AG08396 (cell line): ENCODE measurements at places on chromosomes 7 and 10.

DNA sequence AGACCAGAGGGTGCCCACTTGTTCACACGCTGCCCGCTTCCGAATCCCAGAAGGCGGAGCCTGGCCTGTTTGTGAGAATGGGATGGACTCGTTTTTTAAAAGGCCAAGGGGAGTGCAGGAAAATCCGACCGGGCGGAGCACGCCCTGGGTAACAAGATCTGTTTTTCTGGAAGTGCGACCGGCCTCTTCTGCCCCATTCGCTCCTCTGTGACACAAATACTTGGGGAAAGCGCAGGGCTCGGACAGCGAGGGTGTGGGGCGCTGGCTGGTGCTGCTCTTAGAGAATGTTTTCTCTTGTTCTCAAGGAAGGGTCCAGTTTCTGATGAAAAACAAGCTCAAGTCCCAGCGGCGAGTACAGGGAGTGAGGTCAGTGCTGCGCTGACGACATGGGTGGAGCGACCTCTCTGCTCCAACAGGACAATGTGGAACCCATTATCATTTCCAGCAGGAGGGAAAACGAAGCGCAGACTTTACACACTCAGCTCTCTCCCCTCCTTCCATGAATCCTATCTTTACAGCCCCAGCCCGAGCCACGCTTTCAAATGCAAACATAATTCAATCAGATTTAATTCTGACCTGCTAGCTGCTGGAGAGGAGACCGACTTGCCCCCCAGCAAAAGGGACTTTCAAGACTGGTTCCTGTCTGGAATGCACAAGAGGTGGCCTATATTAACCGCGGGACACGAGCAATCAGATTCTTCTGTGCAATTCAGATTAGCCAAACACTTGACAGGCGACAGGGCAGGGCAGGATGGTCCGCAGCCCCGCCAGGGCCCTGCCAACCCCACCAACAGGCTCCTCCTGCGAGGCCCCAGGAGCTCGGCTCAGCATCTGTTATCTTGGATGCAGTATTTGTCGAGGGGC, 1.1 kb downstream of the RADIL start:
- peak; percentile 83 for DNase-seq

- no peak for DNase-seq
These were observed 107.0 kb upstream of the ZMIZ1 start for GRCh38 chr10:78961760-78962159.

- peak; percentile 87 for DNase-seq
These were observed 574 bp upstream of the CPED1 start for GRCh38 chr7:120987683-120988590.

DNA sequence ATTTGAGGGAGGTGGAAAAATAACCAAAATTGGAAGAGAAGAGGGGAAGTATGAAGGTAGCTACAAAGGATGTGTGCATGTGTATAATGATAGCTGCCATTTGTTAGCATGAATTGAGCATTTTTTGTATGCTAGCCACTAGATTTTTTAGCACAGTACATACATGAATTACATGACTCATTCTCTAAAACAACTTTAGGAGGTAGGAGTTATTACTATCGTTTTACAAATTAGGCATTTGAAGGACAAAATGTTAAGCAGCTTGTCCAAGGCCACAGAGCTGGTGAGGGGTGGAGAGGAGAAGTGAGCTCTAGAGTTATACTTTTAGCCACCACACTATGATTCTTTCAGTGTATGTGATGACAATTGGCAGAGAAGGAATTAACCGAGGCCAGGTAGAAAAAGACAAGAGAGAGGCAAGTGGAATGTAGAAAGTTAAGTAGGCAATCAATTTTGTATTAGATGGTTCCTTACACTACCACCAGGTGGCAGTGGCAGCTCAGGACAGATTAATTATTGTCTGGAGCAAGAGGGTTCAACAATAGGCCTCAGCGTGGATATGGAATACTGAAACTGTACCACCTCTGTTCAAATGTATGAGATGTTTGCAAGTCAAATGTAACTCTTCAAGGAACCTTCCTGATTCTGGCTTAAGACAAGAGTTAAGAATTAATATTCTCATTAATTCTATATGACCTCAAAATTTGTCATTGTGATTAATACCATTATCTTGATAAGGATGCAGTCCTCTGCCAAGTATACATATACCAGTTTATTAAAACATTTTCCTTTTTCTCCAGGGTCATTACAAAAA, 128.0 kb downstream of the MBL2 start:
- peak; percentile 15 for DNase-seq

DNA sequence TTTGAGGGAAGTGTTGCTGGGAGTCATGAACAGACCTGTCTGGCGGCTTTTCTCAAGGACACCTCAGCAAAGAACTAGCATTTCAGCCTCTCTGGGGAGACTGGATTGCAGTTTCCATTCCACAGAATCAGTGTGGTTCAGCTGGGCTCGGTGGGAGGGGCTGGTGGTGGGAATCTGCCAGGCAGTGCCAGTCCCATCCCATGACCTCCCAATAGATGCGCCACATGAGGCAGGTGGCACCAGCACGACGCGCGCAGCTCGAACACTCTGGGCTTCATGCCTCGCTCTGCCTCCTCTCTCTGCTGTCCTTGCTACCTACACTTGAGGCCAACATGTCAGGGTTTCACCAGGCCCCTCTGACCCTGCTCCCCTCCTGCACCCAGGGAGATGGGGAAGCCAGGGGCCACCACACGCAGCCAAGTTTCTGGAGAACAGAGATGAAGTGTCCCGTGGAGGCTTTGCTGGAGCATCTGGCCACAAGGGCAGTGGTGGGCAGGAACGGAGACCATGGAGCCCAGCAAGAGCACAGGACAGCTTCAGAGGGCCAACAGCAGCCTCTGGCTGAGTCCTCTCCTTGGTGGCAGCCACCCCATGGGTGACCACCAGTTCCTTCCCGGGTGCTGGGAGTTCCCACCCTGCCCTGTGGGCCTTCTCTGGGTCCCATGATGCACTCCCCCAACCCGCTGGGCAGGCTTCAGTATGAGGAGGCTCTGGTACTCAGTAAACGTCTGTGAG, 2.3 kb downstream of the NACAD start:
- no peak for DNase-seq

DNA sequence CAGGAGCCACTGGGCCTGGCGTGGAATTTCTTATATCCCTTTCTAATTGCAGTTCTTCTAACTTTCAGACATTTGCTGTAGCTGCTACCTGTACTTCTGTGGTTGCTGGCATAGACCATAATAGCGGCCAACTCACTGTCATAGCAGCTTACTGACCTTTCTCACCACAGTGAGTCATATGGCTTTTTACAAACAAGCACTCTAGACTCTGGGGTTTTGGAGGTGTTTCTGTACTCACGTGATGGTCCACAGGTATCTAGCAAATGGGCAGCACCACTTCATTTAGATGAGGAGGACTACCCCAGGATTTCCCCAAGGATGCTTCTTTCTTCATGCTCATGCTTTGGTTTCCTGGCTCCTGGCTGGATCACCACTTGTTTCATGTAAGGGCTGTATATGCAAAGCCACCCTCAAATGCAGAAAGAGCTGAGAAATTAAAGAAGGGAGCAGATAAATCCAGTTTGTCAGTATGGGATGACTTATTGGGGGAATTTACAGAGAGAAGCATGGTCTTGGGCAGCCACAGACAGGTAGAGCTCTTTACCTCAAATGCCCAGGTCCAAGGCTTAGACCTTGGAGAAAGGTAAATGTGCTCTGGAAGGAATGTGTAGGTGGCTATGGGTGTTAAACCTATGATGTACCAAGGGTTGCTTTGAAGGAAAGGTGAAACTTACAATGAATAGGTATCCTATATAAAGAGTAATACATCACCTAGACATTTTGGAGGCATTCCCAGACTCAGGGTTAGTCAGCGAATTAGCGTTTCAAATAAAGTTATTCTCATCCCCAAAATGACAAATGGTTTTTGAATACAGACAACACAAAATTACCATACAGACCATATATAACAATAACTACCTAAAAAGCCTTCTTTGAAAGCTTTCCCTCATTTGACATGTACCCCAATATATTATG, 15.9 kb upstream of the SLC25A16 start:
- DNase-seq: peak; percentile 49

DNA sequence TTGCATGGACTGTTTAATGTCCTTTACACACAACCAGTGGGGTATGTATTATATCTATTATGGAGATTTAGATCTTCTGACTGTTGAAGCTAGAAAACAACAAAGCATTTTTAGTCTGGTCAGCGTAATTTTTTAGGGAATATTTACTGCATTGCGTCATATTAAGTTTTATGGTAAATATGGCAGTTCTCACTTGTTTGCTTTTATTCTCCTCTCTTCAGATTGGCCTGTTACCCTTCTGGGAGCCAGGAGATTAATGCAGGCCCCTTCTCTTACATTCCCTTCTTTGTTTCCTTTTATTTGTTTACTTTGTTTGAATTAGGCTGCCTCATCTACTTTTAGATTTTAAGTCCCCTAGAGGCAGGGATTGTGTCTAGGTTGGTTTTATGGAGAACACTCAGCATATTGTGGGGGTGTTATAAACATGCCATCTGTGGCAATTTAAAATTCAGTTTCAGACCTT, 13.8 kb downstream of the UBE2D1 start:
- DNase-seq: no peak

- DNase-seq: no peak
These were observed 55.2 kb downstream of the JAKMIP3 start for GRCh38 chr10:132120734-132121510.

DNA sequence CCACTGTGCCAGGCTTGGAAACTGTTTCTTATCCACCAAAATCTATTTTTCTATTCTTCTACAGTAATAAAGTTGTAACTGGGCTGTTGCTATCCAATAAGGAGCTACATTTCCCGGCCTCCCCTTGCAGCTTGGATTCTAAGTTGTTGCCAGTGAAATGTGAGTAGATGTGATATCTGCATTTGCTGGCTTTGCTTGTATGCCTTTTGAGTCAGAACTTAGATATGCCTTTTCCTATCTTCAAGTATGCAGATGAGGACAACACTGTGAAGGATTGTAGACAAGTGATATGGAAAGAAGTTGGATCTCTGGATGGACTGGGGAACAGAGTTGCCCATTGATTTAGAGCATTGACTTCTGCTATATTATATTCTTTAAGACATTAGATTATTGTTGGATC, 236.9 kb downstream of the REEP3 start:
- DNase-seq: no peak

- no peak for DNase-seq
These were observed 329.5 kb downstream of the GPR158 start for GRCh38 chr10:25504306-25504705.

GRCh38 chr7:72709909-72710308, 118.1 kb downstream of the TYW1B start:
- DNase-seq: no peak

DNA sequence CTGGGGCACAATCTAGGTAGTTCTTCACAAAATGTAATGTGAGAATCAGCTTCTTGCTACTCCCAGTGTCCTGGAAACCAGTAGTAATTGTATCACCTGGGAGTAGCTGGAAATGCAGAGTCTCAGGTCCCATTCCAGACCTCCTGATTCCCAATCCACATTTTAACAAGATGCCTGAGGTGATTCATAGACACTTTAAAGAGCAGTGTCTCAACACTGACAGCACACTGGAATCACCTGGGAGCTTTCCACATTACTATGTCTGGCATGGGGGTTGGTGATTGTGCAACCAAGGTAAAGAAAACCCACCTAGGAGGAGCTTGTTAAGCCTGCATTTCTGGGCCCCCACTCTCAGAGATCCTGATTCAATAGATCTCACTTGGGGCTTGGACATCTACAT, 11.1 kb downstream of the DPY19L1 start:
- DNase-seq: no peak

- no peak for DNase-seq
These were observed 178.1 kb downstream of the PTEN start for GRCh38 chr10:88041243-88042159.

GRCh38 chr10:48470115-48470892, 134.6 kb downstream of the ARHGAP22 start:
- no peak for DNase-seq

DNA sequence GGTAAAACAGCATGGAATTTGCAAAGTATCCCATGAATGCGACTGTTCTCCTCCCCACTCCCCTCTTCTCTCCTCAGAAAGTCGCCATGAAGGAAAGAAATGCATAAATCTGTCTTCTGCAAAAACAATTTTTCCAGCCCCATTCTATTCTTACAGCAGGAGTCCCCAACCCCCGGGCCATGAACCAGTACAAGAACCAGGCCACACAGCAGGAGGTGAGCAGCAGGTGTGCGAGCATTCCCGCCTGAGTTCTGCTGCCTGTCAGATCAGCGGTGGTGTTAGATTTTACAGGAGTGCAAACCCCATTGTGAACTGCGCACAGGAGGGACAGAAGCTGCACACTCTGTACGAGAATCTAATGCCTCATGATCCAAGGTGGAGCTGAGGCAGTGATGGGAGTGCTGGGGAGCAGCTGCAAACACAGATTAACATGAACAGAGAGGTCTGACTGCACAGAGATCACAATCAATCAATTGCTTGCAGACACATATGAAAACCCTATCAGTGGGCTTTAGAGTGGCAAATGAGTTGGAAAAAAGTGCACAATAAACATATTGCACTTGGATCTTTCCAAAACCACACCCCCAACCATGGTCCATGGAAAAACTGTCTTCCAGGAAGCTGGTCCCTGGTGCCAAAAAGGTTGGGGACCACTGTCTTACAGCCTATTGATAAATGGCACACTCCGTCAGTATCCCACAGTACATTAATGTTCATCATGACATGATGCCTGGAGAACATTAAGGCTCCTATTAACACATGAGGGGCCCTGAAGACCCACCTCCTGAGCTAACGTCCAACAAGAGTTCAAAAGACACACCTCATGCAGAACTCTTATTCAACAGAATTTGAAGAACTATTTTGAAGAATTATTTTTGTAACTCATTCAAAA, 205.0 kb downstream of the PTPRN2 start:
- no peak for DNase-seq

DNA sequence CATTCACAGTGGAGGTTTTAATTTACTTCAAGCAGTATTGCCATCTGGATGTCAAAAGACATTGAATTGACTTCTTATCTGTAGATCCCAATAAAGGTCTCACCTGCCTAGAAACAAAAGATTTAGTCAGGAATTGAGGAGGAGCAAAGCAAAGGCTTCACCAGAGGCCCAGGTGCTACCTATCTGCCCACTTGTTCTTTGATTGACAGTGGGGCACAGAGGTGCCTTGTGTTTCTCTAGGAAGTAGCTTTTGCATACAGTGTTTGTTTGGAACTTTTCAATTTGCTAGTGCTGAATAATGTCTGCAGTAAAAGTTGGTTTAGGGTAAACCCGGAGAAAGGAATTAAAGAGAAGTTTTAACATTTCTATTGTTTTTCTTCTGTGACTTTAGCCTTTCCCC, 40.4 kb downstream of the AUTS2 start:
- no peak for DNase-seq

GRCh38 chr10:22849077-22849805, 78.6 kb upstream of the ARMC3 start:
- DNase-seq: peak; percentile 32

DNA sequence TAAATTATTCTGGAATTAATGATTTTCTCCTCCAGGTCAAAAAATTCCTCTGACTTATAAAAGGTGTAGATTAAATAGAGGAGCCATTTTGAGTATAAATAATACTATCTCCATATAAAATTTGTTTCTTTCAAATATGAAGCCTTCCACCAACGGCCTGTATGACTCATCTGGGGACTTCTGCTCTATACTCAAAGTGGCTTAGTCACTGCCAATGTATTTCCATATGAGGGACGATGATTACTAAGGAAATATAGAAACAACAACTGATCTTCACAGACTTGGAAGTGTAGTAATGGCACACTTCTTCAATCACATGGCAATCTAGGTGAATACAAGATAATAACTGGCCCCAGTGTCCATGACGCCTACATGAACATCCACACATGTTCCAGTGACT, 335.6 kb upstream of the HGF start:
- peak; percentile 16 for DNase-seq

GRCh38 chr7:20561908-20562307, 53.6 kb upstream of the ABCB5 start:
- no peak for DNase-seq
